ENCODE measurements at places on chromosomes 5 and 9.

DNA sequence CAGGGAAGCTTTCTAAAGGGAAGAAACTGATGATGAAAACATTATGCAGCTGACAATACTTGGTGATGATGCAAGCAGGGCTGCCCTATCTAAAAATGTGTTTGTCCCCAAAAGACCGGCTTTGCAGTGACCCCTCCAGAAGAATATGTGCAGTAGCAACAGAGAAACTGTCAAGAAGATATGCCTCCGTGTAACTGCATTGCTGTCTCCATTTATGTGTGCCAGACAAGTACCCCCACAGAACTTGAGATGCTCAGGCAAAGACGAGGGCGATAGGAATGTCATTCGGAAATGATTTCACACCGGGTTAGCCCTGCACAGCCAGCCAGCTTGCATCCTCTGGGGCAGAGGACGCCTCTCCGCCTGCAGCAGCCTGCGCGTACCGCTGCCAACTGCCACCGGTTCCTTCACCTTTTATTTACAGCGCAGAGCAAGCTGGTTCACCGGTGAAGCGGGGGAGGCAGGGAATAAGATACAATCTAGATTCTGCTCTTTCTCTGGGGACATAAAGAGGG, 2.0 kb downstream of the GABBR2 start:
- DNase-seq, result no peak

GRCh38 chr9:124489222-124489621, 18.0 kb downstream of the NR5A1 start:
- no peak for DNase-seq

DNA sequence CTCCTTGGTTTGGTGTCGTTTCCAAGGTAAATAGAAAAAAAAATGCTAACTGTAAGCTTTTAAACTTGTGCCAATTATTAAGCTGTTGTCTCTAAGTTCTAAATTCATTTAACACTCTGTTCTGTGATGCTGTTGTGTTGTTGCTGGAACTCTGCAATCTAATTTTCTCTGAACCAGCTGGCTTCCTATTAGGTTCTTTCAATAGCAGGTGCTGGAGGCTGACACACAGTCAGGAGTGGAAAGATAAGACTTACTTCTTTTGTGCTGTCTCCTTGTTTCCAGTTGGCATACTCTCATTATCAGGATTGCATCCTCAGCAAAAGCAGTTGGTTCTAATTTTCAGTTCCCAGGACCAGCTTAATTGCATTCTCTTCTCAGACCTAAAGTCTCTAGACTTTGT, 1252.6 kb upstream of the NUDT12 start:
- DNase-seq, result no peak

GRCh38 chr9:123834218-123834888, 95.6 kb downstream of the DENND1A start:
- no peak for DNase-seq
